Amniotic epithelial cell (primary cell): ENCODE measurements at places on chromosomes 6 and 20.

GRCh38 chr20:9180481-9181257 is 111.8 kb downstream of the PLCB4 start:
- DNase-seq: no peak

GRCh38 chr6:114886670-114887436 is 544.0 kb upstream of the HS3ST5 start:
- DNase-seq: no peak

DNA sequence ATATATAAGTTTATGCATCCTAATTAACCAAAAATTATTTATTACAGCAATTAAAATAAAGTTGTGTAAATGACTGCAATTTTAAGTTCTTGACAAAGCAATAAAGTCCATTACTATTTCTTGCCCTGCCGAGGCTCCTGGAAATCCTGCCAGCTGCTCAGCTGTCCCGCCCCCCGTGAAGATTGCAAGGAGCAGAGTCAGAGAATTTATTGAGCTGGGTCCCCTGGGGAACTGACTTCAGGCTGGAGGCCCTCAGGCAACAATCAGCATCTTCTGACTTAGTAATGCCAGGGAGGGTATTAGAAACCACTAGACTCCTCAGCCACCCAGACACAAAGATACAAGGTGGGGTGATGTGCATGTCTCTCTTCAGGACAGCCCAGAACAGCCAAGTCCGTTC is 92.3 kb downstream of the EDN3 start:
- DNase-seq: no peak

GRCh38 chr6:20318851-20319387 is 82.8 kb upstream of the E2F3 start:
- no peak for DNase-seq

DNA sequence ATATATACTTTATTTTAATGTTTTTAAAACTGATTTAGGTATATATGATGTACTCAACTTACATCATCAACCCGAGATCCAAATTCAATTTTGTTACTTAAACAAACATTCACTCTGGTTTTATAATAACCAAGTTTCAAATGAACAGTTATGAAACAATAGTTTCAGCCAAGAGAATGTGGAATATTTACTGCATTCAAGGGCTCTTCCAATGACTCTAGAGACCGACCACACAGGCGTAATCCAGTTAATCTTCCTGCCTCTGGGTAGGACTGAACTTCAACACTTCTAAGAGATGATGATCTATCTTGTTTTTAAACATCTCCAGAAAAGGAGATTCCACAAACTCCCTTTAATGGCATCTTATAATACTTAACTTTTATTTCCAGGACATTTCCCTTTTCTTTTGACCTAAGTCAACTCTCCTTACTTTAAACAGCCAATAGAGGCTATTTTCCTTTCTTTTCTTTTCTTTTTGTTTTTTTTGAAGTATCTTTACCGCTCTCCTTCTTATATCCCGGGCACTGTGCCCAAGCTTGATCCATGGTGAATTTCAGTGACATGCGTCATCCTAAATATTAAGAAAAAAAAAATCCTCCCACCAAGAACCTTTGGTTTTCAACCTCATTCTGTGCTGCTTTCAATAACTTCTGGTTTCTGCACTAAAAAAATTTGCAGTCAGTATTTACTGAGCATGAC is 110.1 kb downstream of the KIF13A start:
- peak; percentile 93 for DNase-seq

DNA sequence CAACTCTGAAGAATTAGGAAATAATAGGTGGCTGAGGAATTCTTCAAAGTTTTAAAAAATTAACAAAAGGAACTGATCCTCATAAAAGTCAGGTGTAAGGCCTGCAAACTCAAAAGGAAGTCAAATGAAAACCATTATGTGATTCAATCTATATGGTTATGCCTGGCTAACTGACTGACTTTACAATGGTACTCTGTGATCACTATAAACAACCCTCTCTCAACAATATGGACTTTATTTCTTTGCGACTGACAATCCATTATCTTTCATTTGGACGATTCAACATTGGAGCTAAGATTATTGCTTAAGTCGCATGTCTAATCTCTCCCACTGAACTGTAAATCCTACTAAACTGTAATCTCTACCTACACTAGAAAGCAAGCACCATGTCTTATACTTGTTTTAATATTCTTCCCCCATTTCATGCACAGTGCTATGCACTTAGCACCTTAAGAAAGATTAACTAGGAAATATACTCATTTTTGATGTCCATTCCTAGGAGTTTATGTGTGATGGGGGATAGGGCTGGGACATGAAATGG is 1.4 kb downstream of the STK38 start:
- no peak for DNase-seq

DNA sequence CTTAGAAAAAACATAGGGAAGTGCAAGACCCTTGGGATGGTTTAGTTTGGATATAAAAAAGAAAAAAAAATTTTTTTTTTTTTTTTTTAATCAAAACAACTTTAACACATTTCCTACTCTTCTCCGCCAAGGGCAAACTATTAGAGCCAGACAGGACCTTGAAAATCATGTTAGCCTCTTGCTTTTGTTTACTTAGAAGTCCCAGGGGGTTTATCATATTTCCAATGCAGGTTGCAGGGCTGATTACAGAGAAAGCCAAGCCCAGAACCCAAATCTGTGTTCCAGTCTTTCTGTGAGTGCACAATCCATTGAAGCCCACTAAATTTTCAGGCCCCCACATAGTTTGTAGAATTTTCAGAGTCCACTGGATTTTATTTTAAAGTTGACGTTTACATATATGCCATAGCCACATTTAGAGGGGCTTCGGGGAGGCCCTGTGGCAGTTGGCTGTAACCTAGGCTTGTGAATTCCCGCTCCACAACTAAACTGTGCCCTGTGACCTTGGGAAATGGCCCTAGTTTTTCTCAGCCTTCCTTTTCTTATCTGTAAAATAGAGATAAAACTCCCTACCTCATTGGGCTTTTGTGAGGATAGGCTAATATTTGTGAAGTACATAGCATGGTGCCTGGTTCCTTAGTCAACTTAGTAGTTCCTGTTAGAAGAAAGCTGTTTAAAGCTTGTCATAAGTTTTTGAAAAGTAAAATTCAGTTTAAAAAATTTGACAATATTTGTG is 55.7 kb downstream of the NCOA7 start:
- no peak for DNase-seq
